CD4-positive, alpha-beta memory T cell (primary cell): ENCODE measurements at places on chromosomes 2 and 18. TPM values are rescaled to one million over a fixed set of nuclear protein-coding genes. Genes with fewer than 3 reads are reported as not detected.

DNA sequence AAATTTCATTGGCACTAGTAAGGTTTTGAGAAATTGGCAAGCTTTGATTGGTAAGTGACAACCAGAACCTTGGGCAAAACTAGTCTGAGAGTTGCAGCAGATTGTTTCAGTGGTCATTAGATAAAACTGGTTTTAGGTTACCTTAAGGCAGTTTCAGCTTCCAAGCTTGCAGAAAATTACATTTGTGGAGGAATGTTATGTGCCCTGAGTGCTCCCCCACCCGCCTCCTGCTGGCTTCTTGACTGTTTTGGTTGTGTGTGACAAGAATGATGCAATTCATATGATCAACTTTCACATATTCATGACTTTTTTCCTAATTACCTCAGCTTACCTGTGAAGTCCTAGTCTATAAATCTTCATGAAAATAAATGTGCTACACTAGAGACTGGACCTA is 599.5 kb upstream of the ZNF804A start:
- H3K27me3 ChIP-seq = no peaks in the 10 kb centered on the region
- no peaks in the 10 kb centered on the region for H3K4me1 ChIP-seq
- no peak overlapping the region for H3K27ac ChIP-seq
- H3K4me3 ChIP-seq = no peak overlapping the region
- DNase-seq = no peak

DNA sequence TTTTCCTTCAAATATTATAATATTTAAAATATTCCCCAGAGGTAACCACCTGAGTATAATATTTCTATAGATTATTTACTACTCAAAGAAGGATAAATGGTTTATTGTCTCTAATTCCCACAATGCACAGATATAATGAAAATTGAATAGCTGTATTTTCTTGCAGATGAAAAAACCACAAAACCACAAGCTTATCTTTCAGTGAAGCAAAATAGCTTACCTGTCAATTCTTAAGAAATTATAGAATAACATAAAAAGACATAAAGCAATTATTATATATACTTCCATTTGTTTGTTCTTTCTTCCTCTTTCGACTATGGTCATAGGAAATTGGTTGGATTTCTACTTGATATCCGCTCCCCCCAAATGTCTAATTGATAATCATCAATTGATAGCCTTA is 98.8 kb downstream of the BARD1 start:
- no peaks in the 10 kb centered on the region for H3K36me3 ChIP-seq
- no peak overlapping the region for H3K27ac ChIP-seq
- no peaks in the 10 kb centered on the region for H3K27me3 ChIP-seq
- no peaks in the 10 kb centered on the region for H3K4me1 ChIP-seq

ALPI gene
- polyA plus RNA-seq = not detected

MDH1B gene
- not detected for polyA plus RNA-seq
